ENCODE measurements at places on chromosomes 13 and 19. TPM values are rescaled to one million over a fixed set of nuclear protein-coding genes. Genes with fewer than 3 reads are reported as not detected.

DNA sequence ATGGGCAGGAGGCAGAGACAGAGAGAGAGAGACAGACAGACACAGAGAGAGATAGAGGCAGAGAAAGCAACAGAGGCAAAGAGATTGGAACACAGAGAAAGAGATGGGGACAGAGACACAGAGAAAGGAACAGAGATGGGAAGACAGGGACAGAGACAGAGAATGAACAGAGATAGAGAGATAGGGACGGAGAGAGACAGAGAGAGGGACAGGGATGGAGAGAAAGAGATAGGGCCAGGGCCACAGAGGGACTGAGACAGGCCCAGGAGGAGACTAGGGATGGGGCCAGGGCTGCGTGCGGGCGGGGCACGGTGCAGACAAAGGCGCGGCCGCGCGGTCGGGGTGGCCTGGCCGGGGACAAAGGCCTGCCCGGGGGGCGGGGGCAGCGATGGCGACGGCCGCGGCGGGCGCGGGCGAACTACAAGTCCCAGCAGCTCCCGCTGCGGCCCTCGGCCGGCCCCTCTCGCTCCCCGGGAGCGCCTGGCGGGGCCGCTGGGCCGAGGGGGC is at the start of gene ZNF358:
TSS of gene ZNF358 (plus strand) at position 459 of the 507 bp plus-strand sequence. CDS start 3,140 bp downstream, outside the sequence.
- peaks cover 19% of the 10 kb centered on the region for H3K27me3 ChIP-seq
- H3K36me3 ChIP-seq: peaks cover 4% of the 10 kb centered on the region
- peak within 1 kb of the TSS; percentile 89 for H3K4me3 ChIP-seq

DNA sequence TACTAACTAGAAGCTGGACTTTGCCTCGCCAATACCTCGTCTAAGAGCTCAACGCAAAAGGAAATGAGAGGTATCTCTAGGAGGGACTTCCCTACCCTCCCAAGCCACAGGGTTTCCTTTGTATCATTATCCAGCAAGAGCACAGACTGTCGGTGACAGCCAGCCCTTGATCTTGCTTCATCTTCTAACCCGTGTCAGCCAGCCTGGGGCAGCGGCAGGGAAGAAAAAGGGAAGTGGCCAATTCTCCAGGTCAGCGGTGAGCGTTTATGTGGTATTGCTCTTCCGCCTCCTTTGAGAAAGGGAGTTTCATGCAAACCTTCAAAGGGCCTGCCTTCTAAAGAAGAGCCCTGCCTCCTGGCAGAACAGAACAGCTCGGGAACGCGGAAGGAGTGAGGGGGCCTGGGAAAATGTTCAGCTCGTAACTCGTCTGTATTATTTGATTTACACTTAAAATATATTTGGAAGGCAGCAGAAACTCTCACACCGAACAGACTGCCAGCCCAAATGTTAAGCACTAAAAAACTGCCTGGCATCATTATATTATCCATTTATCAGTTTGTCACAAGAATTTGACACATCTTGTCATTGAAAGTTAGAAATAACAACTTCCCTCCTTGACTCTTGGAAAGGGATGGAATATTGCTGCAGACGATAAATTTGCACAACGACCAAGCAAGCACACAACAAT is 41.8 kb downstream of the EFNB2 start:
- peaks cover 71% of the 10 kb centered on the region for H3K27me3 ChIP-seq
- peaks cover 25% of the 10 kb centered on the region for H3K4me1 ChIP-seq
- DNase-seq: no peak
- H3K4me3 ChIP-seq: no peak overlapping the region
- H3K27ac ChIP-seq: no peak overlapping the region

GRCh38 chr19:47322058-47322457 is 9.9 kb upstream of the C5AR2 start:
- H3K4me1 ChIP-seq: no peaks in the 10 kb centered on the region
- peaks cover 21% of the 10 kb centered on the region for H3K27me3 ChIP-seq
- no peaks in the 10 kb centered on the region for H3K36me3 ChIP-seq
- no peak overlapping the region for H3K4me3 ChIP-seq
- no peak for DNase-seq

DNA sequence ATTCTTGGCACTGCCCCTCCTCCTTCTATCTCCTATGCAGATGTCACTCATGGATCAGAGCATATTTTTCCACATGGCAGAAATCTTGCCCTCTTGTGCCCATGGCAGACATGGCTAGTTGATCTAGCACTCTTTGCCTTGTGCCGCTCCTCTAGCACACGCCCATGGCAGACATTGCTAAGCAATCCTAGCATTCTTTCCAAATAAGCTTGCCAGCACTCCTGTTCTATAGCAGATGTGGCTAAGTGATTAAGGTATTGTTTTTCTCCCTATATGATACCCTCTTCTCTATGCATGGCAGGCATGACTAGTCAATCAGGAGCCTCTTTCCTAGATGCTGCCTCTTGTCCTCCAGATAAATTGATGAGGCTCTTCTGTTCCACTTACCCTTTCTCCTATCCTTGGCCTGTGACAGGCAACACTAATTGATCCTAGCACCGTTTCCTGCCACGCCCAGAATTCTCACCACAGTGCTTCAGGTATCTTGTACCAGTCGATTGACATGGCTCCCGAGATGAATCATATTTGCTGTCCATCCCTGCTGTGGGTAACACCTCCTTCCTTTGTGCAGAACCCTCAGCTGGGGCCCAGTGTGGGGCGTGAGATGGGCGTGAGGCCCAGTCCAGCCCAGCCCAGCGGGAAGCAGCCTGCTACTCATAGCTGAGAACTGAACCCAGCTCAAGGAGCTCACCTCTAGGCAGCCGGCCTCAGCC is 26.9 kb downstream of the TMED1 start:
- H3K4me1 ChIP-seq: peaks cover 38% of the 10 kb centered on the region
- H3K27ac ChIP-seq: peak overlapping the region; percentile 29
- peak overlapping the region; percentile 10 for H3K4me3 ChIP-seq
- peaks cover 24% of the 10 kb centered on the region for H3K36me3 ChIP-seq
- H3K27me3 ChIP-seq: no peaks in the 10 kb centered on the region
- DNase-seq: peak; percentile 66

- no peak overlapping the region for H3K4me3 ChIP-seq
- H3K36me3 ChIP-seq: no peaks in the 10 kb centered on the region
- no peak for DNase-seq
Measured at GRCh38 chr13:59643906-59644626, 519.7 kb downstream of the DIAPH3 start.

GRCh38 chr19:8233370-8233769 is 24.2 kb downstream of the CERS4 start:
- H3K27ac ChIP-seq: no peak overlapping the region
- H3K27me3 ChIP-seq: no peaks in the 10 kb centered on the region
- peaks cover 16% of the 10 kb centered on the region for H3K36me3 ChIP-seq
- no peak for DNase-seq
- no peaks in the 10 kb centered on the region for H3K4me1 ChIP-seq
- no peak overlapping the region for H3K4me3 ChIP-seq

DNA sequence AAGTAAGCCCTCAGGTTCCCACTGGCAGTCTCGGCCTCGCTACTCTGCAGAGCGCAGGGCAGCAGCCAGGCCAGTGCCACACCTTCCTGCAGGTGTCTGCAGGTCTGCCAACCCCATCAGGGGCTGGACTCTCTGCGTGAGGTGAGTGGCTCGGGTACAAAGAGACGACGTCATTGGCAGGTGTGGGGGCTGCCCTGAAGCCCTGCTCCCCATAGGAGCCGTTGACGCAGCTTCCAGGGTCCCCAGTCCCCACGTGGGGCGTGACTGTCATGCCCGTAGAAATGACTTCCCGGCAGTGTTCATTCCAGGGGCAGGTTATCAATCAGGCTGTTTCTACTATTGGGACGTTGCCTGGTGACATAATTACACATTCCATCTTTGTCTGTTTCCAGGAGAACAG is 15.3 kb upstream of the GJB6 start:
- H3K27me3 ChIP-seq: no peaks in the 10 kb centered on the region
- H3K4me3 ChIP-seq: no peak overlapping the region
- no peak overlapping the region for H3K27ac ChIP-seq
- H3K36me3 ChIP-seq: no peaks in the 10 kb centered on the region

Gene PEPD
- 21.1 TPM for total RNA-seq

Gene FKRP
- 18.0 TPM for total RNA-seq

Gene KIR3DL1
- not detected for total RNA-seq

Gene KLF1
- total RNA-seq: 0.58 TPM

Data from activated T-cell treated with anti-CD3 and anti-CD28 coated beads, Interleukin-2, amount 50 U/mL, for 72 hours (primary cell).